ENCODE measurements at places on chromosomes 7 and 10.

DNA sequence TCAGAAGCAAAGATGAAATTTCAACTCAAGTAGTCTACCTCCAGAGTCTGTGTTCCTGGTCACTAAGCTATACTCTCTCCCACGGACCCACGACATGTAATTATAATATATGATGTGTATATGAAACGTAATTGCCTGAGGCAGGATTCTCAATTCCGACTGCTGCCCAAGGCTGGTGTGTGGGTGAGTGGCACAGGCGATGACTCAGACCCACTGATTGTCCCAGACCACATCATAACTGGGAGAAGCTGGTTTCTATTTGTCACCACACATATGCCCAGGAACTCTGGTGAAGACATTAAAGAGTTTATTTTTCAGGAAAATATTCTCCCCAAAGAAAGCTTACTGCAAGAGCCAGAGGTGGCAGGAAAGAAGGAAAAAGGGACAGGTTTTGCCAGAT lies 219.3 kb downstream of the JAZF1 start:
- no peak for DNase-seq

DNA sequence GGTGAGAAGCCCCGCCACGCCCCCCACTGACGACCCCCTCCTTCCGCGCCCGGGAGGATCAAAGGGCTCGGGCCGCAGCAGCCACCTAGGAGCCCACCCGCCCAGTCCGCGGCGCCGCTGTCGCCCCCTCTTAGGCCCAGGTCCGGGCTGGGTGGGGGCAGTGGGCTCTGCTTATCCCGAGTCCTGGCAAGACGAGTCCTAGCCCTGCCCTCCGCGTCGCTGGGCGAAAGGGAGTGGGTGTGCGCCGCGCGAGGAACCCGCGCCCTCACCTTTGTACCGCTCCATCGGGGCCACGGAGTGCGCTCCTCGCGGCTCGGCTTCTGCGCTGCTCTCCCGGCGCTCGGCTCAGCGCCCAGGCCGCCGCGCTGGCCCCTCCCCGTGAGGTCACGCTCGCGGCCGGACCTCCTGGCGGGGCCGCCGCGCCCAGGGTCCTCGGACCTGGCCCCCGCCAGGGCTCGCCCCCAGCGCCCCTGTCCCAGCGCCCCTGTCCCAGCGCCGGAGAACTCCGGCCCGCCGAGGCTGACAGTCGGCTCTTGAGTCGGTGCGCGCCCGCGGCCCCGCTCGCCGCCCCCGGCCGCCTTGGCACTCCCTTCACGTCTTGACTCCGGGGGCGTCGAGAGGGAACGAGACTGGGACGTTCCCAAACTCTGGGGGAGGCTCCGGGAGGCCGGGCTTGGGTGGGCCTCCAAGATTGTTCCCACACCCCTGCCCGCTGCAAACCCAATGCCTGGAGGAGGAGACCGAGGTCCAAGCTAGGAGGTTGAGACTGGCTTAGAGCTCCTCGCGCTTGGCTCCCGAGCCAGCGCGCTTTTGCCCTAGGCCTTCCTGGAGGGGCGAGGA lies at the start of gene AFAP1L2:
TSS of gene AFAP1L2 (minus strand) at position 332 of the 840 bp plus-strand sequence. CDS start at position 285, 47 bp downstream.
- no peak for DNase-seq

DNA sequence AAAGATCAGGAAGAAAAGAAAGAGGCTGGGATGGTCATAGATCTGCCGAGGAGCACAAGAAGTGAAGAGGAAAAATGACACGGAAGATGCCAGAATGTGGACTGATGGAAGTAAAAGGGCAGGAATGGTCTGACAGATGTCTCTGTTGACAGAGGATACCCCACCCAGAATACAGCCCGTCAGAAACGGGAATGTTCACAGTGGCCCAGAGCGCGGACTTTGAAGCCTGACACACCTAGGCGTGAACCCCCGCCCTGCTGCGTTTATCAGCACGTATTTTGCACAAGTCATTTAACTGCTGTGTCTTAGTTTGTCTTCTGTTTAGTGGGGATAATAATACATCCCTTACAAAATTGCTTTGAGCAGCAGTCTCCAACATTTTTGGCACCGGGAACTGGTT lies 27.1 kb downstream of the AKR1B1 start:
- no peak for DNase-seq

GRCh38 chr10:5490032-5490431 lies 9.3 kb downstream of the CALML5 start:
- no peak for DNase-seq

DNA sequence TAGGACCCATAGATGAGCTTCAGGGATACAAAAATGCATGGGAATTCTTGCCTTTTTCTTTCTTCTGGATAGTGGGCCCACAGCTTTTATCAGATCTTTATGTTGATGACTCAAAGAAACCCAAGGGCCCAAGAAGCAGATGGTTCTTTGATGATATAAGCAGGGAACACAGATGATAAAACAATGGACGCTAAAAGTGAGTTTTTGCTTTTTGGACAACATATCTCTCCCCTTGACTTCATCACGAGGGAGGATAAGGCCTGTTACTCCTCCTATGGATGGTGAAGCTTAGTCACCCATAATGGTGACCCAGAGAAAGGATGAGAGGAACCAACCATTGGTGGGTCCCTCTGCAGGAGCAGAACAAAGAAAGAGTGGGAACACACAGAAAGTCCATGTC lies 6.5 kb upstream of the OGA start:
- DNase-seq, result no peak

DNA sequence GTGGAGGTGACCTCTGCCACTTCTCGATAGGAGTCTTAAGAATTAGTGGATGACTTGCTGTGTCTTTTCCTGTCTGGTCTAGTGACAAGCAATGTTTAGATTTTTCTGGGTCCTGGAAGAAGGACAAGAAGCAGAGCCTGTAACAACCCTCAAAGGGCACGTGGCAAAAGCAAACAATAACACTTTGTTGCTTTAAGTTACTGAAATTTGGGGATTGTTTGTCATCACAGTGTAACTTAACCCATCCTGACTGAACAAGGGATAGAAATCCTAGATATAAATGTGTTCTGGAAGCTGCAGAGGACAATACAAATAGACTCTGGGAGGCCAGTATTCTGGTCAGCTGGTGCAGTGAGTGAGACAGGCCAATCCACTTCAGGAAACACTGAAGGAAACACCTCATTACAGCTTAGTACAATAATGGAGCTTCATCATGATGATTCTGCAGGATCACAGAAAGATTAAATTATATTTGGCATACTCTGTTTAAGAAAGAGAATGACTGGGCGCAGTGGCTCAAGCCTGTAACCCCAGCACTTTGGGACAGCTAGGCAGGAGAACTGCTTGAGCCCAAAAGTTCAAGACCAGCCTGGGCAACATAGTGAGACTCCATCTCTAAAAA lies 23.3 kb downstream of the ENKUR start:
- no peak for DNase-seq

- no peak for DNase-seq
These were observed 4.5 kb downstream of the STAM start for GRCh38 chr10:17648243-17649035.

DNA sequence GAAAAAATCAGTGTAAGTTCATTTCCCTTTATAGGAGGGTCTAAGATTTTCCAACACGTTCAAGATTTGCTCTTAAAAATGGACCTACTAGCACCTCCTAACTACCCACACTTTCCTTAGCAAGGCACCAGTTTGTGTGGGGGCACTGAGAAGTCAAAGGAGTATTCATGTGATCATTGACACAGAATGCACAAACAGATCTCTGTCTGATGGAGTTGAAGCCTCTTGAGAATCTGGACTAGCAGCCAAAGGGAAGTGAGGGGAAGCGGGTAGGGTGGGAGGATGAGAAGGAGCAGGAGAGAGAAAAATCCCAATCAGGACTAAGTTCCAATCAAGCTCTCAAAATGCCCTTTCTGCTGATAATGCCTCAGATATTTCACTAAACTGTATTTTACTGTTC lies 4.1 kb downstream of the MMS19 start:
- no peak for DNase-seq

DNA sequence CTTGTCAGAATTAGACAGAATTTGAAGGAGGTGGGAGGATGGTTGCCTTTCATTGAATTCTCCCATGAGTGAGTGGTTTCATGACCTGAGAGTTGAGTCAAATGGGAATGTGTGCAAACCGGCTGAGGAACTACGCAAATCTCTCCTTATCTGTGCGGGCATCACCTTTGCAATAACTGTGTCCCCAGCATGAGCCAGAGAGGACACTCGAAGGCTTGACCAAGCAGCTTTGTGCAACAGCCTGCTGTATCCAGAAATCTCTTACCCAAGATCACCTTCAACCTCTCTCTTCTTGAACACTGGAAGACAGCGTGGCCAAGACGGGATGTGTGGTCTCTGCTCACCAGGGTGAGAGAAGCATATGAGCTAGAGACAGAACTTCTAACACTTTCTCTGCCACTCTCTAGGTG lies 93.8 kb upstream of the IKZF1 start:
- DNase-seq, result no peak

- DNase-seq, result peak; percentile 20
These were observed 191.7 kb downstream of the SEMA3E start for GRCh38 chr7:83457022-83457892.

GRCh38 chr7:154757756-154758155 lies 245.2 kb downstream of the PAXIP1 start:
- DNase-seq, result no peak

- no peak for DNase-seq
These were observed 395.9 kb upstream of the PODXL start for GRCh38 chr7:131952365-131952764.

DNA sequence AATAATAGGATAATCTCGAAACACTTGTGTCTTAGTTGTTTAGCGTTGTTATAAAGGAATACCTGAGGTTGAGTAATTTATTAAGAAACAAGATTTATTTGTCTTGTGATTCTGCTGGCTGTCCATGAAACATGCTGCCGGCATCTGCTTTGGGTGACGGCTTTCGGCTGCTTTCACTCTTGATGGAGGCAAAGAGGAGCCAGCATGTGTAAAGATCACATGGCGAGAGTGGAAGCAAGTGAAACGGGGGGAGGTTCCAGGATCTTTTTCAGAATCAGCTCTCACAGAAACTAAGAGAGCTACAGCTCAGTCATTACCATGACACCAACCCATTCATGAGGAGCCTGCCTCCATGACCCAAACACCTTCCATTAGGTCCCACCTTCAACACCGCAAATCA lies 402.8 kb downstream of the CDC14C start:
- no peak for DNase-seq

GRCh38 chr10:52740913-52741675 lies 31.5 kb downstream of the MBL2 start:
- DNase-seq, result peak; percentile 32

DNA sequence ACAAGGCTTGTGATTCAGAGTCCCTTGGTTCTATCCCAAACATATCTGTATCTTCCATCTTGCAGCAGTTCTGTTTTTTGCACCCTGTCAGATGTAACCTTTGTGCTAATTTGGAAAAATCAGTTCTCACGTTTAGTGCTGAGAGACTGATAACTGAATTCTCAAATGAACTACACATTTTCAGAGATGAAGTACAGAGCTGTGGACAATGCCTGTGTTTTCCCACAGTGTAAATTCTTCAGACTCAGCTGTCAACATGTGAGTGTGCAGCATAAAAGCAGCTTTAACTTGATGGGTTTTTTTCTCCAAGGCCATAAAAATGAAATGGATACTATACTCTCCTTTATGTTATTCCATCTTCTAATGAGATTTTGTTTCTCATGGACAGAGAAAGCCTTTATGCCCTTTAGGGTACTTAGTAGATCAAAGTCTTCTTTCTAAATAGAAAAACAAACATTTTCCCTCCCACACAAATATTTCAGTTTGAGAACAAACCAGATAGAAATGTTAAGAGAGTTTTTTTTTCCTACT lies 150.9 kb downstream of the SEMA3A start:
- DNase-seq, result no peak

DNA sequence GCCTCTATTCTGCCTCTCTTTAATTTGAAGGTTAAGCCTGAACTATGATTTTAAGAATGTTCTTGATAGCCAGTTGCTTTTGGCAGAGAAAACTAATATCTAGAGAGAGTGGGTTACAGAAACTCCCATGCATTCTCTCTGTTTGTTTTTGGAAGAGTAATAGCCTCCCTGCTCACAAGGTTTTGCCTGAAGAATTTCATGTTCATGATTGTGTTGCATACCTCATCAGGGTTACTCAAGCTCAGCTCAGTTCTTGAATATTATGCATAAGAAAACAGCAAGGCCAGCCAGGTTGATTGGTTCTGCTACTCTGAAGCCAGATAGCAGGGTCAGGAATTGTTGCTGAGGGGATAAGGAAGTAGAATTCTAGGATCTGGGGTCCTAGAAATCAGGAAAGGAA lies 137.4 kb downstream of the MDFIC start:
- DNase-seq, result no peak

DNA sequence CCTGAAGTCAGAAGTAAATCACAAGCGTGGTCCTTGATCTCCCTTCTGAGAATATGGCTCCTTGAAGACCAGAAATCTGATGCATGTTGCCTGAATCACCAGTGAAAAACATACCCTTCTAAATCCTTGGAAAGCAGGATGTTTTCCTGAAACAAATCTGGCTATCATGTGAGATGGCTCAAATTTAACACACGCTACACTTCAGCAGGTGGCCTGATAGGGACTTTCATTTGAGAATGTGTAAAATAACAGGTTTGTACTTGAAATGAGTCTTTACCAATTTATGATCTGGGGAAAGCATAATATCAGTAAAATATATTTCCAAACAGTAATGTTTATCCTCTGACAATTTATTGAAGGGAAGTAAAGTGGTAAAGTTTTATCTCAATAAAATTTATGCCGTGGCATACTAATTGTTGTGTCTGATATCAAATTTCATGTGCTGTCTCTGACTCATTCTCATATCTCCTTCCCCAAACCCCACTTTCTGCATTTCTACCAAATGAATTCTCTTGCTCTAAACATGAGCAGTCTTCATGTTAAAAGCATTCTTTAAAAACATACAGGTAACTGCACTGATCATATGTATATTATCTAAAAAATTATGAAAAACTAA lies 17.4 kb downstream of the CYP3A4 start:
- DNase-seq, result no peak

DNA sequence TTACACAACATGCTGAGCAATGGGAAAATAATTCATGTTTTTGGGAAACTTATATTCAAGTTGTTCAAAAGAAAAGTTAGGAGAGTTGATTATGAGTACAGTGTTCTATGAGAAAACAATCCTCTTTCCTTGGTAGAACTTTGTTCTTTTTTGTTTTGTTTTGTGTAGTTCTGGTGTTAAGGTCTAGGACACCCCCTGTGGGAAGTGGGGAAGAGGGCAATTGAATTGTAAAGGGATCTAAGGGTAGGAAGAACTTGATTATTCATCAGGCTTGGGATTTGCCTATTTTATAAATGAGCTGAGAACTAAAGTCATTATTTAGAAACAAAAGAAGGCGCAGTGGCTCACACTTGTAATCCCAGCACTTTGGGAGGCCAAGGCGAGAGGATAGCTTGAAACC lies 25.9 kb upstream of the CDK13 start:
- DNase-seq, result no peak

- peak; percentile 49 for DNase-seq
These were observed 123.3 kb downstream of the TRRAP start for GRCh38 chr7:99001482-99002147.

DNA sequence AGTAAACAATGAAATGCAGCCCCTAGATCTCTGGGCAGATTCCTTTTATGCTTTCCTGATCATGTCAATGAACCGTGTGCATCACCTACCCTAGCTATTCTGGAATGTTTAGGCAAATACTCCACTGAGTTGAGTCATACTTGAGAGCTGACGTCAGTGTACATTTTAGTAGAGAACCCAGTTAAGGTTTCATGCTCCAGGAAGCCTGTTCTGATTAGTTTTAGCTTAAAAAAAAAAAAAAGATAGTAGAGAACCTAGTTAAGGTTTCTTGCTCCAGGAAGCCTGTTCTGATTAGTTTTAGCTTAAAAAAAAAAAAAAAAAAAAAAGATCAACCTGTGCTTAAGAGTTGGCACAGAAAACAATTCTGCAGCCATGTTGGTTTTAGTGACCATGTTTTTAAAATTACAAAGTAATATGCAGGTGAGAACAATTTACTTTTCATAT lies 3.7 kb upstream of the MCU start:
- DNase-seq, result peak; percentile 86

All from fibroblast of skin of abdomen (primary cell).